ENCODE measurements at places on chromosomes 6 and 20.
A peak's percentile ranks its signal among the peaks of the same experiment; 100 is the strongest.

GRCh38 chr6:21924002-21924401 lies 330.5 kb downstream of the SOX4 start:
- DNase-seq = no peak

- no peak for DNase-seq
Observed at GRCh38 chr6:108312605-108313004, 17.8 kb downstream of the AFG1L start.

GRCh38 chr6:150866991-150867501 lies 1.5 kb downstream of the MTHFD1L start:
- DNase-seq = no peak

DNA sequence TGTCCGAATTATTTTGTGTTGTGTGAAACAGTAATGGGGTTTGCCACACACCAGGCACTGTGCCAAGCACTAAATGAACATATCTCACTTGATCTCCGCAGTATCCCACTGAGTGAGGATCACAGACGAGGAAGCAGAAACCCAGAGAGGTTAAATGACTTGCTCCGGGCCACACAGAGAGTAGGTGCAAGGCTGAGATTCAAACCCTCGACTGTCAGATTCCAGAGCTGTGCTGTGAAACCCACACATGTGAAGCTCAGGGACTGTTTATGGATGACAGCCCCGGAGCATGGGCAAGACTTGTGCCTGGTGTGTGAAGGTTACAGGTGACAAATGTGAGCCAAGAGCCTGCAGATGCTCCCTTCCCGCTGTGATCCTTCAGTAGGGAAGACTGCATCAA lies 87.8 kb upstream of the SIRPA start:
- no peak for DNase-seq

DNA sequence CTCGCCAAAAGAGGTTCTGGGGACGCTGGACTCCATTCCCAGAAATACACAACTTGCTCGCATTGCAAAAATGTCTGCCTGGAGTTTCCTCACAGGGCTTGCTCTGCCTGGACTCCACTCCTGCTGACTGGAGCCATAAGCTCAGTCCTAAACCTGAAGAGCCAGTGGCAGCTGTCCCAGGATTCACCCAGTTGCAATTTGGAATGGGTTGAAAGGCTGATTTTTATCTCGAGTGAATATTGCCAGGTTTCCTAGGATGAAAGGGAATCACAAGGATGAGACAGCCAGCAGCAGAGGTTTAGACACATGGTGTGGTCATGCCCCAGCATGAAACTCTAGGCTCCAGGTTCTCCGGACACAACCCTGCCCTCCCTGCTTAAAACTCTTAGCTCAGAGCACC lies 223.3 kb downstream of the BMP7 start:
- no peak for DNase-seq

- DNase-seq = no peak
Observed at GRCh38 chr20:5118220-5119142, 1.3 kb downstream of the PCNA start.

DNA sequence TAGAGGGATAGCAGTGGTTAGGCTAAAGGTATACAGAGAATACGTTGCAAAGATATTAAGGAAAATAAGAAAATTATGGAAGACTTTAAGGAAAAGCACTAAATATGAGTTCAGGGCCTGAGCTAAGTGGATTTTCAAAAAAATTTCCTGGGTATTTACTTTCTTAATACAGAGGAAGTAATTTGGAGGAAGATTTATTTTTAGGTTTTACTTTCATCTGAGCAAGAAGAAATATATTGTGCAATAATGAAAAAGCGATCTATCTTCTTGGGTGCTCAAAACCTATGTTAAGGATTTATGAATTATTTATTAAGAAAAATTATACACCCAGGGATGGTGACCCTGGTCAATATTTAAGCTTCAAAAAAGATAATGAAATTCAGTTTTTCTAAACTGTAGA lies 224.7 kb downstream of the PLCB1 start:
- no peak for DNase-seq

DNA sequence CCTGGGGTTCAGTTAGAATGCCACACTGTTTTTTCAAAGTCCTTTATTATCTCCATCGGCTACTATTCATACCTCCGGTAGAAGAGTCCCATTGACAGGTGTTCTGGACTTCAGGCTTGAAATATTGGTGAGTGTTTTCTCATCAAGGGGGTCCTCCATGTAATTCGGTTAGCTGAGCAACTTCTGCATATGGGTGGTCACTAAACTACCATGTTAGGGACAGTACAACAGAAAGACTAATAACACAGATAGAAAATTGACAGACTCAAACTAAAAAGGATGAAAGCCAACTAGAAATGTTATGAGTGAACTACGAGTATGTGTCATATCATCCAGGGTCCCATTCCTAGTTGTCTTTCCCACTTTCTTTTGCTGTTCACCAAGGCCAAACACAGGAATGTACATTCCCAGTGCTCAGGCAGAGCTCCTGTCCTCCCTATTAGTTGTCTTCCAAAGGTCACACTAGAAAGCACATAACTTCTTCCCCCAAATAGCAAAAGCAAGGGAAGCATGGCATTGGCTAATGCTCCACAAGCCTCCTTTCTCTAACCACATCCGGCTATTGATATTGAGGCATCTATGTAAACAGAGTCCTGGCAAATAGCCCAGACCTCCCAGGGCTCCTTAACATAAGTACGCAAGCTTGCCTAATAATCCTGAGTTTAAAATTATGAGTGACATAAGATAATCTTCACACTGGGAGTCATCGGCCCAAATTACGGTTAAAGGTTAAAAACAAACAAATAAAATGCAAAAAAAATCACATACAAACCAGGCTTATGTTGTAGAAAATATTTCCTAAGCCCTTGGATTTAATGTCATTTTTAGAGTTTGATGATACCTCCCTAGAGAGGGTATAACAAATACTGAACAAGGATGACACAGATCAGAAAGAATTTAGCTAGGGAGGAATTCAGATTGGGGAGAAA lies 13.2 kb downstream of the CCN2 start:
- DNase-seq = no peak

DNA sequence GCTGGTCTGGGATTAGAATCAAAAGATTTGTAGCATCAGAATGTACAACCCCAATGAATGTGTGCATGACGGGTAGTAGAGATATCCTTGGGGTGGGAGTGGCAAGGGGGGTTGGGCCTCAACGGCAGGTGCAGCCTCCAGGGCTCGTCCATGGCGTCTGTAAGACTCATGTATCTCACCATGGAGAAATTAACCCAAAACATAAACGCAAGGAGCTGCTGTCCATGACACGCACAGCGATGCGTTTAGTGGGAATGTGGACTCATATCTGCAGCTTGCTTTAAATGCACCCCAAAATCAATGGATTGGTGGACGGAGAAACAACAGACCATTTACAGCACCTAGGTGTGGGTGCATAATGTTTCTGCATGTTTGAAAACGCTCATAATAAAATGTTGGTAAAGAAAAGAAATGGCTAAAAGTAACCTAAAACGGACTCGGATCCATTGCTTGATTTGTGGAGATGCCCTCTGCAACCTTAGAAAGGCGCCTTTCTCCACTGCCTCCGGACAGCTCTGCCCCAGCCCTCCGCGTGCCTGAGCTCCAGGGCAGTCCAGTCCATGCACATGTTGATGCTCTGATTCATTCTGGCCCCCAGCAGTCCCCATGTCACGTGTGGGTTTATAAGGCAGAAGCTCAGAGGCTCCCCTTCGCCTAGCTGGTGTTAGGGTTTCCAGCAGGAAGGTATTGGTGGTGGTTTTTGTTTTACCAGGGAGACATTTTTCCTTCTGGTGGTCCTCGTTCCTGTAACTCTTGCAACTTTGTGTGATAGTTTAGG lies 24.5 kb downstream of the PYGB start:
- peak; percentile 4 for DNase-seq

GRCh38 chr6:72421387-72421786 lies 200.5 kb upstream of the KCNQ5 start:
- DNase-seq = no peak

- DNase-seq = no peak
Observed at GRCh38 chr6:40891131-40891530, 147.9 kb downstream of the UNC5CL start.

GRCh38 chr20:59300333-59301081 lies at the start of gene EDN3:
TSS of gene EDN3 (plus strand) at chr20:59300611. CDS start at chr20:59300813, 202 bp downstream.
- DNase-seq = no peak

- no peak for DNase-seq
Observed at GRCh38 chr6:93751969-93752368, 332.6 kb upstream of the EPHA7 start.

GRCh38 chr6:44224029-44224964 lies 902 bp downstream of the SLC29A1 start:
- no peak for DNase-seq

DNA sequence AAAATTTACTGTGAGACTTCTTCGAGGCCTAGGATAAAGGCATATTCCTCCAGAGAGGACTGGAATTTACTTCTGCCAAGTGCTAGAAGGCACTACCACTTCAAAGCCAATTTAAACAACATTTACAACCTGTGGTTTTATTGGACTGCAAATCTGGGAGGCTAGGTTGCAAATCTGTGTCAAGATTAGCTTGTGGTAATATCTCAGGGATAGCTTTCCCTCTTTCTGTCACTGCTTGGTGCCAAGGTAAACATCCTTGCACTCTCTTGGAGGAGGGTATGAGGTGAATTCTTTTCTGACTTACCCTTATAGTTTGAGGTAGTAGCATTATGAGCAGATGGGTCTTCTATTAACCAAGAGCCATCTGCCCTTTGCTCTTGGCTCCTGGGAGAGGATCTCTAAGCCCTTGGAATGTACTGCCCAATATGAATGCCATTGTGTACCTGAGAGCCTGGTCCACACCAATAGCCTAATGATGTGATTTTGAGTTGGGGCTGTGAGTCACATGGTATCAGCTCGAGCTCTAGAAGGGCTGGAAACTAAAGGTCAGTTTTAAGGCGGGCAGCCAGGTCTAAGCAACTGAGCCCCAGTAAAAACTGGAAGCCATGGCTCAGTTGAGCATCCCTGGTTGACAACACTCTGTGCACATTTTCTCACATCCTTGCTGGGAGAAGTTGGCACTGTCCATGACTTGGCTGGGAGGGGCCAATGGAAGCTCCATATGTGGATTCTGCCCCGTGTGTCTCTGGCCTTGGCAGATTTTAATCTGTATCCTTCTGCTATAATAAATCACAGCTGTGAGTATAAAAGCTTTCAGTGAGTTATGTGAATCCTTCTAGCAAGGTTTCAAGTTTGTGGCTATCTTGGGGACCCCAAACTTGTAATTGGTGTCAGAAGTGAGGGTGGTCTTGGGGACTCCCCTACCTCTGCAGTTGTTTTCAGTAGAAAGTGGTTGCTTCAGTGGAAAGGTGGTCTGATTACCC lies 188.1 kb downstream of the UBE3D start:
- DNase-seq = no peak

GRCh38 chr20:21941941-21942805 lies 236.7 kb downstream of the PAX1 start:
- no peak for DNase-seq

- DNase-seq = no peak
Observed at GRCh38 chr6:72933233-72933632, 292.1 kb downstream of the KHDC1L start.

DNA sequence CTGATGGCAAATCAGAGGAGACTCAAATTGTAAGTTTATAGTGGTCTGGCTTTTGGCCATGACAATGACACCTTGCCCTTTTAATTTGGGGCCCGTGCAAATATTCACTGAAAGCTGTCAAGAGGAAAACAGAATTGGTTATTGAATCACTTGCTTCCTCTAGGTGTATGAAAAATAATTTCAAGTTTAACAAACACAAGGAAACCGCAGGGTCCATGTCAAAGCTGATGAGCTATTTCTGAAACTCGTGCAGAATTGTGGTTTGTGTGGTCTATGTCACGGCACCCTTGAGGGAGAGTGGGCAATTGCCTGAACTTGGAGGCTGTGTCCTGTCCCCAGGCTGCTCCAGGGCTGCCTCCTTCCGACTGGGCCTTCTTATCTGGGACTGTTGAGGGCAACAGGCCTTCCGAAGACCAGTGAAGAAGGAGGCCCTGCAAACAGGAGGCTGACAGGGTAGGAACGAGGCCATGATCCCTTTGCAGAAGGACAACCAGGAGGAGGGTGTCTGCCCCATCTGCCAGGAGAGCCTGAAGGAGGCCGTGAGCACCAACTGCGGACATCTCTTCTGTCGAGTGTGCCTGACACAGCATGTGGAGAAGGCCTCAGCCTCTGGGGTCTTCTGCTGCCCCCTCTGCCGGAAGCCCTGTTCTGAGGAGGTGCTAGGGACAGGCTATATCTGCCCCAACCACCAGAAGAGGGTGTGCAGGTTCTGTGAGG lies 788 bp downstream of the TRIM40 start:
- no peak for DNase-seq

DNA sequence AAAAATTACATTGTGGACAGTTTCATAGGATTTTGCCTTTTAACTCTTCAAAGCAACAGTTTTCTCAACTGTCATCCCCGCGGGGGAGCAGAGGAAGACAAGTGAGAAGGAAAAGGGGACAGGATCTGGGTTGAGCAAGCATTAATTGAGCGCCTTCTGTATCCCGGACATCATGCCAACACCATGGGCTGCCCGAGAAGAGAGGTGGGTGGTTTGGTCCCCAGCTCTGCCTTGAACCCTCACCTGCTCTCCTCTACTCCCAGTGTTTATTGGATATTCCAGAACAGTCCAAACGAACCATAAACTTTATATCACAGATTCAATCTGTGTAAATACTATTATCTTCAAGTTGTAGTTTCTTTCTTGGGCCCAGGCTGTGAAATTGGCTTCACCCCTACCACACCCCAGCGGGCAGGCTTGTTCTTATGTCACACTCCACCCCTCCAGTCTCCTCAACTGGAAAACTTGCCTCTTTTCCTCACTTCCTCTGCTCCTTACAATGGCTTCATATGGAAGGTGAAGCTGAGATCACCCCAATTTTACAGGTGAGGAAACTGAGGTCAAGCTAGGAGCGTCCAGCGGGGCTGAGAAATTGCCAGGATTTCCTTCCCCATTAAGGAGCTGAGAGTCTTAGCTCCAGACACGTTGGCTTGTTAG lies 6.0 kb downstream of the PCK1 start:
- no peak for DNase-seq

DNA sequence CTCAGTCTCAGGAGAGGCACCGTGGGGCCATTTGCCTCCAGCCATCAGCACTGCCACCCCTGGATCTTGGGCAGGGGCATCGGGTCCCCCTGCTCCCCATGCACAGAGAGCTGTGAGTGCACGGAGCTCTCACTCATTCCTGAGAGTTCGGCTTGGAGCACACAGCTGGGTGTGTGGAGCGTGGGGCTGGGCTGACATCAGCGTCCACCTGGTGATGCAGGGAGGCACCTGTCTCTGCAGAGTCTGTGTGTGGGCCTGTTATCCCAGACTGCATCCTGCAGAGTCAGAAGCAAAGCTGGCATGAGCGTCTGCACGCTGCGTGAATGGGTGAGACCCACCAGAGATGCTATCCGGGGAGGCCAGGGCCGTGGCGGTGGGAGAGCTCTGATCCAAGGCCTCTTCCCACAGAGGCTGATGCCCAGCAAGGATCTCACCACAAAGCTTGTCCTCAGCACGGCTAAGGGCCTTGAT lies 248.8 kb upstream of the AFDN start:
- no peak for DNase-seq

GRCh38 chr6:125533710-125534397 lies 215.6 kb upstream of the HEY2 start:
- DNase-seq = no peak

- peak; percentile 30 for DNase-seq
Observed at GRCh38 chr20:50120935-50121693, 8.2 kb upstream of the UBE2V1 start.

GRCh38 chr20:7841291-7841970 lies 98.8 kb downstream of the HAO1 start:
- DNase-seq = no peak

Data from activated B cell treated with CpG ODN at 0.5 μM for 24 hours (primary cell).